Inflammatory macrophage treated with lipopolysaccharide for 4 hours (primary cell): ENCODE measurements at places on chromosomes 3 and 15.

DNA sequence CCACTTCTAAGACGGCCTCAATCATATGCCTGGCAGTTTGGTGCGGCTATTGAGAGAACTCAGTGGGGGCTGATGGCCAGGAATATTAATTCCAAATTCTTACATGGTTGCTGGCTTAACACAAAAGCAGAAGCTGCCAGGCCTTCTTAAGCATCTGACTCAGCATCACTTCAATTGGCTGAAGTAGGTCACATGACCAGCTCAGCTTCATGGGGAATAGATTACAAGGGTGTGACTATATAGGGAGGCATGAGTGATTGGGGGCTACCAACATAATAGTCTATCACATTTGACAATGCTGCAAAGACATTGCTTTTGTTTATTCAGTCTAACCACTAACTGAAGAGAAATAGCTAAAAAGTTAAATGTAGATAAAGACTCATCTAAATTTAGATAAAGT lies 101.6 kb upstream of the ANKRD28 start:
- no peak for DNase-seq

- DNase-seq = no peak
These were observed 27.6 kb upstream of the RAB7A start for GRCh38 chr3:128698211-128699047.

GRCh38 chr3:27718459-27718858 lies 3.7 kb downstream of the EOMES start:
- no peak for DNase-seq

DNA sequence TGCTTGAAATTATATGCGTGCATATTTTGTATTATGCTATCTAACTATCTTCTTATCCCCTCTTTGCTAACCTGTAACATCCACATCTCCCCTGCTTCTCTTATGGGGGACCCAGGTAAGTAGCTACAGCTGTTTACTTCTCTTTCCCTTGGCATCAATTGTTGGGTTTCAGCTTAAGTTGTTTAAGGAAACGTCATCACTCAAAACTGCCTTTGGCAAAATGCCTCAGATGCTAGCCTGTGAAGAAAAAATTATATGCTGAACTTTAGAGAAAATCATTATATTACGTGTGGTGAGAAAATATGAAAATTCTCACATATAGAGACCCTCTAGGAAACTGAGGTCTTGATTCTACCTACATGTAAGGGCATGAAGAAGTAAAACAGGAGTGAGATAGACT lies 447.0 kb upstream of the NECTIN3 start:
- no peak for DNase-seq
